ENCODE measurements at places on chromosomes 4 and X.

DNA sequence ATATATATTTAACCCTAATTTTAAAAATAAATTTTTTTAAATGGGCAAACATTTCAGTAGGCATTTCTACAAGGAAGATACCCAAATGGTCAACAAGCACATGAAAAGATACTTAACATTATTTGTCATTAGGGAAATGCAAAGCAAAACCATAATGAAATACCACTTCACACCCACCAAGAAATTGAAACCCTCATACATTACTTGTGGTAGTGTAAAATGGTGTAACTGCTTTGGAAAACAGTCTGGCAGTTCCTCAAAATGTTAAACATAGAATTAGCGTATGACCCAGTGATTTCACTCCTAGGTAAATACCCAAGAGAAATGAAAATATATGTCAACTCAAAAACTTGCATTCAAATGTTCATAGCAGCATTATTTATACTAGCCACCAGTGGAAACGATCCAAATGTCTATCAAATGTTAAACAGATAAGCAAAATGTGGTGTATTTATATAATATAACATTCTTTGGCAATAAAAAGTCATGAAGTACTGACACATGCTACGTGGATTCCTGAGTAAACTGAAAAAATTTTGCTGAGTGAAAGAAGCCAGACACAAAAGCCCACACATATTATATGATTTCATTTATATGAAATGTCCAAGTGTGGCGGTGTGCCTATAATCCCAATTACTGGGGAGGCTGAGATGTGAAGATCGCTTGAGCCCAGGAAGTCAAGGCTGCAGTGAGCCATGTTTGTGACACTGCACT lies 16.6 kb downstream of the TRIM2 start:
- no peak for DNase-seq

DNA sequence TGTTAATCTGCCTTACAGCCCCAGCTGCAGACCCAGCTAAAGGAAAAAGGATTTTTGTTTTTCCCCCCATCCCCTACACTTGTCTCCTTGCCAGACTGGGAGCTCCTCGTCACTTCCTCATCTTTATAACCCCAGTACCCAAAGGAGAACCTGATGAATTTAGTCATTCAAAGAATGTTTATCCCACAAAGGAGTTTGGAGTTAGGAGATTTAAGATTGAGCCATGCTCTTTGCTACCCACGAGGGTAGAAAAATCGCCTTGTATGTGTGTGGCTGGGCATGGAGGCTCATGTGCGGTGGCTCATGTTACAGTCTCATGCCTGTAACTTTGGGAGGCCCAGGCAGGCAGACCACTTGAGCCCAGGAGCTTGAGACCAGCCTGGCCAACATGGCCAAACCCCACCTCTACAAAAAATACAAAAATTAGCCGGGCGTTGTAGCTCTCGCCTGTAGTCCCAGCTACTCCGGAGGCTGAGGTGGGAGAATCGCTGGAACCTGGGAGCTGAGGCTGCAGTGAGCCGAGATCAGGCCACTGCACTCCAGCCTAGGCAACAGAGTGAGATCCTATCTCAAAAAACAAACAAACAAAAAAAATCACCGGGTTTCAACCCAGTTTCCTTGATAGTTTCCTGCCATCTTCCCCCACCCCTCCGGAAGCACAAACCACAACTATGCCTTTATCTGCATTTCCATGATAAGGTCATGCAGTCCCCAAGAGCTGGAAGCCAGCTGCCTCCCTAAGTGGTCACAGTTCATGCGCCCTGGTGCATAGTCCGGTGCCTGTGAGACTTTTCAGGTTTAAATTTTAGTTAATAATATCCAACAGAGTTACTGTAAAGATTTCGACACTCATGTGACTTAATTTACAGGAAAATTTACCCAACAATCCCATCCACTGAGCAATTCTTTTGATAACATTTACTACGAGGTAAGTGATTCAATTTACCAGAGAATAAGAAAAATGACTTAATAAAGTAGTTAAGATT lies 1.5 kb downstream of the CFAP97 start:
- no peak for DNase-seq

DNA sequence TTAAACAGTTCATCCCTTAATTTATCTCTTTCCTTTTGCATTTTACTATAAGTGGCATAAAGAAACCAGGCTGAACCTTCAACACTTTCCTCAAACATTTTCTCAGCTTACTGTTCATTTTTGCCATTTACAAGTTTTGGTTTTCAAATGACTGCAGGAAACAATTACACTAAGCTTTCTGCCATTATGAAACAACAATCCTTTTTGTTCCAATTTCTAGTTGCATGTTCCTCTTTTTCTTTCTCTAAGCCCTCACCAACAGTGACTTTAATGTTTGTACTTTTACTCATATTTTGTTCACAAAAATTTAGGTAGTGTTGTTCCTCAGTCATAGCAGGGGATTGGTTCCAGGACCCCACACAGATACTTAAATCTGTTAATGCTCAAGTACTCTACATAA lies 1526.1 kb downstream of the STIM2 start:
- no peak for DNase-seq

- no peak for DNase-seq
Measured at GRCh38 chr4:69977582-69977981, 12.1 kb upstream of the CSN2 start.

DNA sequence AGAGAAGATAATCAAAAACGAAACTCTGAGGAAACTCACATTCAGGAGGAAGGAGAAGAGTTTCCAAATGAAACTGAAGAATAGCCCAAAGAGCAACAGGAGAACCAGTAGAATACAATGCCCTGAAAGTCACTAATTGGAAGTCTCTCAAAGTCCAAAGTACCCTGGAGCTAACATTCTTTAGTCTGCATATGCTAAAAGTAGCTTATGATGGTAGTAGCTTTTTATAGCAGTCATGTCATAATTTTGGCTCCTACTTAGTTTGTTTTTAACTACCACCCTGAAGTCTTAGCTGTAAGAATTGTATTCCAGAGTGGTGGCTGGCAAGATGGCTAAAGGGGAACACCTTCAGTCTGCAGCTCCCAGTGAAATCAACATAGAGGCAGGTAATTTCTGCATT lies 100.3 kb upstream of the FGF16 start:
- no peak for DNase-seq

DNA sequence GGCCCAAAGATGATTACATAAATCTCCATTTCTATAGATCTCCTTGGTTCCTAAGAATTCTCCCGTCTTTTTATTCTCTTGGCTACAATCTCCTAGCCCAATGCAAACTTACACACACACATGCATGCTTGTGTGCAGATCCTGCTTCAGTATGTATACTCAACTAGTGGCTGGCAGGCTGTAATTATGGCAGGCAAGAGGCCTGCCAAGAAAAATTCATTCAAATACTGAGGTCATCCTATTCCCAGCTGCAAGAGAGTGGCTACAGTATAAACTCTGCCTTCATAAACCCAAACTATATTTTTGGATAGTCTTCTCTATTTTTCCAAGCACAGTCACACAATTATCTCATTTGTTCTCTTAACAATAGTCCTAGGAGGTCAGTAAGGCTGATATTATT lies 95.2 kb downstream of the SHROOM4 start:
- no peak for DNase-seq

- no peak for DNase-seq
Measured at GRCh38 chrX:40197071-40197470, 99.3 kb upstream of the BCOR start.

DNA sequence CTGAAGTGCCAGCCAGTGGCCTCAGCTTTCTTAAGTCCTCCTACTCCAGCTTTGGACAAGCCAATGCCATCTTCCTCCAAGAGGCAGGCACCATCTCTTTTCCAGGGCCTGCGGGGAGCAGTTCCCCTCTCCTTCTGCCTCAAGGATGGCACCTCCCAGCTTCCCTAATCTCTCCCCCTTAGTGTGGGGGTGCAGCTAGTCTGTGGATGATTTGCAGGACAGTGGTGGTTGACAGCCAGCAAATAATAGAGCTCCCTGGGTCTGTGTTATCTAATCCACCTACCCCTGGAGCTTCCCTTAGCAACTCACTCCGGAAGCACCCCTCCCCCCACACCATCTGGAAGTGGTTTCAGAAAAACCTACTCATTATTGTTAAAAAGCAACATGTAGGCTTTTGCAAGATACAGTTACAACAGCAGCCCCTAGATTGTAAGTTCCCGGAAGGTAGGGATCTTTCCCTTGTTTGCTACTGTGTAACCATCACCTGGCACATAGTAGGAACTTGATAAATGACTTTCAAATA lies 247.1 kb downstream of the BCOR start:
- no peak for DNase-seq

DNA sequence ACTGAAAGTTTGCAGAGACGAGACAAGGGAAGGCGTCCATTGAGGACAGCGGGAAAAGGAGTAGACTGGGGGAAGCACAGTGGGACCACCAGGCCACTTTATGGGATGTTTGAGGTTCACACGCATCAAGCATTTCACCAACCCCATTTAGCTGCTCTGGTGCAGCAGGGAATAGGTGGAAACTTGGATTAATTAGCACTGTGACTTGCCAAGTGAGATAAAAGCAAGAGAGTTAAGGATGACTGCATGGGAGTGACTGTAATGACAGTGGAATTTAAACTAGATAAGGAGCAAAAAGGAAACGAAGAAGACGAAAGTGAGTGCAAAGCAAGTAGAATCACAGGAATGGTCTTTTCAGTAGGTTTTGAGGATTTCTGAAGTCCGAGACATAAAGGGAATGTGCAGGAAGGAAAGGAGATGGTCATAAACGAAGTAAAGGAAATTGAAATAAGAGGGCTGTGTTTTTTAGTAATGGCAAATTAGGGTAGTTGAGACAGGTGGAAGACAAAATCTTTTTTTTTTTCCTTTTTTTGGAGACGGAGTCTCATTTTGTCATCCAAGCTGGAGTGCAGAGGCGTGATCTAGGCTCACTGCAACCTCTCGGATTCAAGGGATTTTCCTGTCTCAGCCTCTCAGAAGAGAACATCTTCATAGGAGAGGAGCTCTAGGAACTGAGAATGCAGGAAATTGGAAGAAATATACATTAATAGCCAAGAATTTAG lies 119.0 kb upstream of the MAP9 start:
- DNase-seq: no peak

- peak; percentile 52 for DNase-seq
Measured at GRCh38 chr4:10554694-10555093, 97.5 kb upstream of the ZNF518B start.

GRCh38 chr4:41763729-41764128 lies 15.2 kb upstream of the PHOX2B start:
- DNase-seq: no peak

GRCh38 chrX:38220024-38220414 lies 652 bp downstream of the SRPX start:
- DNase-seq: no peak

DNA sequence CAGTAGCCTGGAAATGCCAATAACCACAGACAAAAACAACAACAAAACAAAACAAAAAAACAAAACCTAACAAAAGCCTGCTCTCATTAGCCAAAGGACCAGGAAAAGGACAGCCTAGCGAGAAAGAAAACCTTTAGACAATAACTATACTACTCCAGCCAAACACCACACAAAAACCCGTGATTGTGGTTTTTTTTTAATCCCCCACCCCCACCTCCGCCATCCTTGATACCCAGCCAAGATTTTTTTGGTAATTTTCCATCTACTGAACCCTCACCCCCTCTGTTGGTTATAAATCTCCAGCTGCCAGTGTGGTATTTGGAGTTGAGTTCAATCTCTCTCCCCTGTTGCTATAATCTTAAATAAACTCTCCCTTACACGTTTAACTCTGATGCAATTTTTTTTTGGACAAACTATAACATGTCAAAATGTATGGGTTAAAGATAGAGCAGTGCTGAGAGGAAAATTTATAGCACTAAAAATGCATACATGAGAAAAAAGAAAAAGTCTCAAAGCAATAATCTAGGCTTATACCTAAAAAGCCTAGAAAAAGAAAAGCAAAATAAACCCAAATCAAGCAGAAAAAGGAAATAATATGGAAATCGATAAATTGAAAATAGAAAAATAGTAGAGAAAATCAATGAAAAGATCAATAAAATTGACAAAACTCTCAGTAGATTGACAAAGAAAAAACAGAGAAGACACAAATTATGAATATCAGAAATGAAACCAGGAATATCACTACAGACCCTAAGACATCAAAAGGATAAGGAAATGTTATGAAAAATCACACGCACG lies 83.7 kb downstream of the NAT8L start:
- no peak for DNase-seq

DNA sequence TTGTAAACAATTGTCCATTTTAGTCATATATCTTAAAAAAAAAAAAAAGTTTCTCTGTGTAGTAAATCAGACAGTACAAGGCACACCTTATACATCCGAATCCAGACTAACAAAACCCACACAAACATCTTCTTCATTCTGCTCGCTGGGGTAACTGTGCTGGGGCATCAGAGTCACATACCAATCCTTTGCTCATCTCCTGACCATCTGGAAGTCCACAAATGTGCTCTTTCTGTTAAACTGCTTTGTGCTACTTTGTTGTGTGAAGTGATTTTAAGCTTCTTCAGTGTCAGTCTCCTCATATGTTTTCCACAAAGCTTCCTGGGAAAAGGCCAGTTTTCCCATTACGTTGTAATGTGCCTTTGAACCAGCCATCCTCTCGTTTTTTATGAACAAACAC lies 86.2 kb upstream of the CBR4 start:
- no peak for DNase-seq

- peak; percentile 36 for DNase-seq
Measured at GRCh38 chrX:85244450-85245211, 840 bp downstream of the ZNF711 start.

DNA sequence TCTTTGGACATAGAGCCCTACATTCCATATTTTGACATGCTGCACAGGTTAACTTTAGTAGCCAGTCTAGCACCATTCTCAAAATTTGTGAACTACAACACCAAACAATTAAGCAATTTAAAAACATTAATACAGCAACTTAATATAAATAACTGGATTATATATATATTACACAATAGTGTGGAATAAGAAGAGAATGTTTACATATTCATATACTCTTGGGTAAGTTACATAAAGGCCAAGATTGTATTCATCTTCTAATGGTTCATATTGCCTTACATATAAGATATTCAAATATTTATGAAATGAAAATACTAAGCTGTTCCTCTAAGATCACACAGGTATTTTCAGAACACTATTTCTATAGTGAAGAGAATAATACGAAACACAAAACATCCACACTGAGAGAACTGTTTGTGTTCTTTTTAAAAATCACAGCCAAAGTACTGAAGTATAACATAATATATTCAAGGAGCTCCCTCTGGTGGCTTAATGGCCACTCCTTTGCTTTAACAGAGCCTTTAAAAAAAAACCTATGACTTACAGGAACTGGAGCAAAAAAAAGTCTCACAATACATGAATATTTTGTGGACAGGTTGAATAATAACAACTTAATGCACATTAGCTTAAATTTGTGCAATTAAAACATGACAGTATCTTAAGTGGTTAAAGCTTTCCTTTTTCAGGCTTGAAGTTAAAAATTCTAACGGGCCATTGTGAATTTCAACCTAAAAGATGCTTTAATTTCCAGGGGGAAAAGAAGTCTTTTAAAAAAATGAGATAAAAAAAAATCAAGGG lies 46.2 kb downstream of the NEK1 start:
- no peak for DNase-seq

- no peak for DNase-seq
Measured at GRCh38 chr4:137310593-137311490, 221.5 kb downstream of the PCDH18 start.

GRCh38 chr4:138392751-138393308 lies 150.7 kb upstream of the SLC7A11 start:
- no peak for DNase-seq
